HT1080 (cell line): ENCODE measurements at places on chromosomes 1 and 21. TPM values are rescaled to one million over a fixed set of nuclear protein-coding genes. Genes with fewer than 3 reads are reported as not detected.

Gene FNBP1L
- 21.7 and 26.3 TPM in 2 replicates for total RNA-seq

Gene S100A12
- not detected in 2 replicates for total RNA-seq

- DNase-seq = peak; percentile 31
Measured at GRCh38 chr1:2459757-2460156, 16.3 kb upstream of the PLCH2 start.

Gene FCRL2
- total RNA-seq = not detected in 2 replicates
